ENCODE measurements at places on chromosomes 12 and 14. TPM values are rescaled to one million over a fixed set of nuclear protein-coding genes. Genes with fewer than 3 reads are reported as not detected.
A peak's percentile ranks its signal among the peaks of the same experiment; 100 is the strongest.

LBHD2 gene
- total RNA-seq = not detected

KRT79 gene
- not detected for total RNA-seq

ZDHHC22 gene
- total RNA-seq = not detected

DDN gene
- not detected for total RNA-seq

CACNB3 gene
- total RNA-seq = 17.8 TPM

GALNT9 gene
- total RNA-seq = 1.7 TPM

GRCh38 chr14:36070720-36071043, 105.8 kb downstream of the PTCSC3 start:
- H3K27me3 ChIP-seq = no peaks in the 10 kb centered on the region
- H3K4me1 ChIP-seq = peaks cover 5% of the 10 kb centered on the region
- H3K4me3 ChIP-seq = no peak overlapping the region
- H3K36me3 ChIP-seq = no peaks in the 10 kb centered on the region
- DNase-seq = no peak

- no peaks in the 10 kb centered on the region for H3K4me1 ChIP-seq
- no peaks in the 10 kb centered on the region for H3K27me3 ChIP-seq
These were observed 176.0 kb upstream of the DYRK2 start for GRCh38 chr12:67472539-67472938.

GRCh38 chr12:78787576-78787975, 77.0 kb upstream of the SYT1 start:
- no peaks in the 10 kb centered on the region for H3K36me3 ChIP-seq
- no peaks in the 10 kb centered on the region for H3K4me1 ChIP-seq
- no peak for DNase-seq
- no peaks in the 10 kb centered on the region for H3K27me3 ChIP-seq
- no peak overlapping the region for H3K4me3 ChIP-seq

DNA sequence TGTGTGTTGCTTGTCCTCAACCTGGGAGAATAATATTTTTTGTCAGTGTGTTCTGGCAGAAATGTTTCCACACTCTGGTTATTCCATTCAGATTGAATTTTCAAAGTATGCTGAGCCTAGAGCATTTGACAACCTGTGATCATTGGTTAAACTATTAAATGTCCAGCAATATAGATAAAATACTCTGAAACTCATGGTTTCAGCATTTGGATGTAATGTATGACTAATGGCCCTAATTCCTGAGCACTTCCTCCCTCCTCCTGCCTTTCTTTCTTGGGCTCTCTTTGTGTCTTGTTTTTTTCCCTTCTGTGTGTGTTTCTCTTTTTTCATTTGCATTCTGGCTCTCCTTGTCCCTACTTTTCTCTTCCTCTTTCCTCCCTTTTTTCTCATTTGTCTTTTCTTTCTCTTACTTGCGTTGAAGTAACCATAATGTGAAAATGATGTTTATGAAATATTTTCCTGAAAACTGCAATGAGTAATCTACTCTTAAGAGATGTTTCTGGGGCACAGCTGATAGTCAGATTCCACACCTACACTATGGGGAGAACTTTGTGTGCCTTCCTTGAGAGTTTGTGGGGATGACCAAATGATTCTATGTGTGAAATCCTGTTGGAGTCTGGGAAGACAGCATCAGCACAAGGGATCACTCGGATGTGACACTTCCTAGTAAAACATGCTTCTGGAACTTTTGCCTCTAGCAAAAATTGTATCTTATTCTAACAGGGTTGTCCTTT, 74.6 kb downstream of the FRMD6 start:
- no peak for DNase-seq
- peaks cover 23% of the 10 kb centered on the region for H3K36me3 ChIP-seq
- H3K27ac ChIP-seq = no peak overlapping the region
- H3K27me3 ChIP-seq = no peaks in the 10 kb centered on the region

DNA sequence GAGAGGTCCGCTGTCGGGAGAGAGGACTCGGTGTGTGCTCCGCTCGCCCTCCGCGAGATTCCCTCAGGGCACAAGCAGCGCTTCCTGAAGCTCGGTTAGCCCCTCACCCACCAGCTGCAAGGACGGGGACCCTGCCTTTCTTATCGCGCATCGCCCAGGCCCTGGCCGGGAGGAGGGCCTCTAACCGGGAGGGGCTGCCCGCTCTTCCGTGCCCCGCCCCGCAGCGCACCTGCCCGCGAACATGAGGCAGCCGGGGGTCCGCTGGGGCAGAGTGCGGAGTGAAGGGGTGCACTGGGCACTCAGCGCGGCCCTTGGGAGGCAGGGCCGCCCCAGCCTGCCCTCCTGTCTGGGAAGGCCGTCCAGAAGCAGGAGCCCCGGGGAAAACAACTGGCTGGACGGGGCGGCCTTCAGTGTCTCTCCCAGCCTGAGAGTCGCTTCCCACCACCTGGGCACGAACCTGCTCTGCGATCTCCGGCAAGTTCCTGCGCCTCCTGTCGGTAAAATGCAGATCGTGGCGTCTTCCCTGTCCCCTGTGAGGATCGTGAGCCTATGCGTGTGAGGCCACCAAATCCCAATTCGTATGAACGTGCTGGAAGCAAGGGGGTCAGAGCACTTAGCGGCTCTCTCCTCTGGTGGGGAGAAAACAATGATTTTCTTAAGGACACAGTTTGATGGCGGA, 28.0 kb upstream of the ADIPOR2 start:
- no peak for DNase-seq
- no peaks in the 10 kb centered on the region for H3K36me3 ChIP-seq
- H3K27me3 ChIP-seq = no peaks in the 10 kb centered on the region
- no peak overlapping the region for H3K4me3 ChIP-seq
- peaks cover 15% of the 10 kb centered on the region for H3K4me1 ChIP-seq
- peak overlapping the region; percentile 27 for H3K27ac ChIP-seq

Data from thoracic aorta (tissue), 2 donors.